Endothelial cell (in vitro differentiated cells): ENCODE measurements at places on chromosomes 3 and 15. TPM values are rescaled to one million over a fixed set of nuclear protein-coding genes. Genes with fewer than 3 reads are reported as not detected.

GRCh38 chr3:112873632-112874031, 27.0 kb upstream of the CD200R1L start:
- no peak for DNase-seq

- peak; percentile 70 for DNase-seq
Measured at GRCh38 chr3:44554626-44555592, at the start of gene ZKSCAN7. TSS of gene ZKSCAN7 (plus strand) at chr3:44555193. CDS start at chr3:44557048, 1,855 bp downstream.

Gene RTP3
- total RNA-seq: not detected

- DNase-seq: no peak
Measured at GRCh38 chr3:128427175-128427857, 39.4 kb downstream of the DNAJB8 start.

GRCh38 chr15:101004500-101004899, 85.3 kb downstream of the LRRK1 start:
- DNase-seq: no peak

GRCh38 chr15:47998619-47999019, 122.2 kb upstream of the SLC24A5 start:
- DNase-seq: no peak

DNA sequence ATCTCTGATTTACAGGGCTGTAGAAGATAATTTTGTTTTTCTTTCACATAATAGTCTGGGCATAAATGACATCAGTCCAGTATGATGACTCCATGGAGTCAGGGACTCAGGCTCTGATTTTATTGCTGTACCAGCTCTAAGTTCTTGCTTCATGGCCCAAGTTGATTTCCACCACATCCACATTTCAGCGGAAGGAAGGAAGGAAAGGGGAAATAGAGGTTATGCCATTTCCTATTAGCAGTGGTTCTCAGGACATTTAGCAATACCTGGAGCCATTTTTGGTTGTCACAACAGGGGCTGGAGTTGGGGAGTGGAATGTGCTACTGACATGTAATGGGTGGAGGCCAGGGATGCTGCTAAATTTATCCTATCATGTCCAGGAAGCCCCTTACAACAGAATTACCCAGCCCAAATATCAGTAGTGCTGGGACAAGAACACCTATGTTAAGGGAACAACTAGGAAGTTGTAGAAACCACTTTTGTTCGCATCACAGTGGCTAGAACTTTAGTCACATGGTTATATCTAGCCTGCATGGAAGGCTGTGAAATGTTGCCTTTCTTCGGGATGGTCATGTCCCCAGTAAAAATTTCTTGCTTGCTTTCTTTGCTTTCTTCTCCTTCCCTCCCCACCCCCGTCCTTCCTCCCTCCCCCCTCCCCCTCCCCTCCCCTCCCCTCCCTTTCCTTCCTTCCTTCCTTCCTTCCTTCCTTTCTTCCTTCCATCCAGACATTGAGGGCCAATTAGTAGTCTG, 42.1 kb downstream of the OXSR1 start:
- no peak for DNase-seq

DNA sequence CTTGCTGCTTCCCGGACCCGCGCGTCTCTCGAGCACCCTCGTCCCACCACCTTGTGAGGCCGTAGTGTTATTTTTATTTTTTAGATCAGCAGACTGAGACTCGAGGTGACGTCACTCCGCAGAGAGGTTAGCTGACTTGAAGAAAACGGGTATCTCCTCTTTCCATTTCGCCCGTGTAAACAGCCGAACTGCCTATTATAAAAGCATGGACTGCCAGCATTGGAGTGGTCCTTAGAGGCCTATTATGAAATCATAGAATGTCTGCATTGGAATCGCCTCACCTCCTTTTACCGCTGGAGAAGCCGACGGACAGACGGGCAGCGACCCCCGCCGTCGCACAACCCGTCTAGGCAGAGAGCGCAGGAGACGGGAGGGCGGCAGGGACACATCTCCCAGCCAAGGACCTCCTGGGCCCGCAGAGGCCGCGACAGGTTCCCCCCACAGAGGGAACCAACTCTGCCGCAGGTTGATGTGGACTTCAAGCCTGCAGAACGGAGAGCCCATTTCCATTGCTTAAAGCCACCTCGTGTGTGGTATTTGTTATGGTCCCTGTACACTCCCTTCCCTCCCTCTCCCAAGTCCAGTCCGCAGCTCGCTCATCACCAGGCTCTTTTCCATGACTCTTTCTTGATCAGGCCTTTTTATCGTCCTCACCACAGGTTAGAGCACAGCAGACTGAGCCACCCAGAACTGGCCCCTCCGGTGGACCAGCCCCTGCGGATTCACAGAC, 540 bp upstream of the PPP1R2 start:
- peak; percentile 19 for DNase-seq

- peak; percentile 79 for DNase-seq
Measured at GRCh38 chr3:14791343-14791945, 27.3 kb upstream of the FGD5 start.

Gene P2RY1
- 106 TPM for total RNA-seq

Gene VGLL3
- total RNA-seq: 0.36 TPM

- no peak for DNase-seq
Measured at GRCh38 chr3:153688301-153689120, 432.7 kb upstream of the ARHGEF26 start.

DNA sequence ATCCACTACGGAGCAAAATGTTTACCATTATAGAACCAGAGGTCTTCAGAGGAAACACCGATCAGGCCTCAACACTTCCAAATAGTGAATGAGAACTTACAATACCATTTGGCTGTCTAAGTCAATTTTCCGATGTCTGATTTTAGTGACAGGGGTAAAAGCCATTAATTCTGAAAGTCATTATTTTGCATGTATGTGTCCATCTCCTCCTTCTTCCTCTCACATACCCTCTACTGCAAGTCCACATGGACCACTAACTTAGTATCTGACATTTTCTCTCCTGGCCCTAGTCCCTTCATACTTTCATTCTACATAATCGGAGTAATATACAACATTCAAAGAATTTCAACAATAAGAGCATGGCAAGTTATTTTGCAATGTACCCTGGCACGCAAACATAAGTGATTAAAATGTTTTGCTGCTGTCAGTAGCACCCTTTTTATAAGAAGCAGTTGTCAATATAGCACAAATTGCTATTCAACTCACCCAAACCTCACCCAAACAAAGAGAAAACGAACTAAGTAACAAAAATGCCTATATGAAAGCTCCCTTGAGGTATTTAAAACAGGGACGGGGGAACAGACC, 1.9 kb downstream of the TOP2B start:
- DNase-seq: no peak

GRCh38 chr3:36688815-36689214, 75.5 kb downstream of the DCLK3 start:
- DNase-seq: no peak

GRCh38 chr3:151964743-151965142, 91.3 kb downstream of the SUCNR1 start:
- DNase-seq: no peak

Gene ISLR2
- total RNA-seq: 0.21 TPM

DNA sequence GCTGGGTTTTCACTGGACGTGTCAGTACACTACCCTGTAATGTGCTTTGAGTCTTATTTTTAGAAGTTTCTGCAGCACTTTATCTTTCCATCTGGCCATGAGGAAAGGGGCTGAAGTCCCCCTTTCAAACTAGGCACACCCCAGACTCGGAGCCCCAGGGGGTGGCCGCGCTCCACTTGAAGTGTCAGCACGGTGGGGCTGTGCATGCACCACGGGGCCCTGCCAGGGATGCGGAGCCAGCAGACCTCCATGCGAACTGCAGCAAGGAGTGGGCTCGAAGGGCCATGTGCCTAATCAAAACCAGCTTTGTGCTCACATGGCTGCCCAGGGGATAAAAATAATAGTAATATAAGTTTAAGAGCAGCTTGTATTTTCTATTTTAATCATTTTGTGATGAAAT, 100.9 kb upstream of the HACD2 start:
- DNase-seq: no peak

DNA sequence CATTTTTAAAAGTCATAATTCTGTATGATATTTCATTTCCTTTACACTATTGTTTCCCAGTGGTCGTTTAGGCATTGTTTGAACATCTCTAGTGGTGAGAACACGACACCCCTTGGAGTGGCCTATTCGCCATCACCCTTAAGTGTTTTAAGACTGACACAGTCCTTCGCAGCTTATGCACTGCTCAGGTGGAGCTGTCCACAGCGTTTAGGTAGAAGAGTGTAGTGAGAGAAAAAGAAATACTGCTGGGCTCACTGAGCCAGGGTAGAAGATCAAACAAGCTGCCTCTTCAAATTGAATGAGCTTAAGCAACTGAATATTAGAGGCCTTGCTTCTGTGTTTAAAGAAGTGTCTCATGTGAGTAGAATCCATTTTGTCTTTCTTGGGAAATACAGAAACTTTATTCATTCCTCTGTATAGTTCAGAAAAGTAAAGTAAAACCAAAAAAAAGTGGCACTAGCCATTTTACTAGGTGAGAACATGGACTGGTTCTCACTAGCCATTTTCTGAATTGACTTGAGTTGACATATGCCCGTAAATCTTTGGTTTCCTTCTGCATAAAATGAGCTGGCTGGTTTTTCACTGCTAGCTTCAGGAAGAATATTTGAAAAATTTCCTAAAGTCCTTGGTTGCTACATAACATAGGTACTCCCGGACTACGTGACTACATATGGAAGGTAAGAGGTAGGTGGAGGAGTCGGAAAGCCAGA, 155.9 kb downstream of the P3H2 start:
- DNase-seq: no peak

DNA sequence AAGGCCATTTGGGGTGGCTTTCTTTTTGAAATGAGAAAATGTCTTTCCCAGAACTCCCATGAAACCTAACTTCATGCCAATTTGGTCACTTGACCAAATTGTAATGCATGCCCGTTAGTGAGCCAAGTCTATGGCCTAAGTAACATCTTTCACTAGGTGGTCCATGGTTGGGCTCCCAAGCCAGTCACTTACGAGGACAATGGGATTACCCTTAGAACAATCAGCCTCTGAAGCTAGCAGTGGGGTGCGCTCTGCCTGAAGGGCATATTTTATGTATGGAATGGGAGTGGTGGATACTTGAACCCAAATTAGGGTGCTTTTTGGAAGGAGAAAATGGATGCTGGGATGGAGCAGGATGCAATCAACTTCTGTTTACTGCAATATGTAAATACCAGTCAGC, 127.4 kb upstream of the GOLIM4 start:
- no peak for DNase-seq

Gene CTXN2
- total RNA-seq: 0.18 TPM

DNA sequence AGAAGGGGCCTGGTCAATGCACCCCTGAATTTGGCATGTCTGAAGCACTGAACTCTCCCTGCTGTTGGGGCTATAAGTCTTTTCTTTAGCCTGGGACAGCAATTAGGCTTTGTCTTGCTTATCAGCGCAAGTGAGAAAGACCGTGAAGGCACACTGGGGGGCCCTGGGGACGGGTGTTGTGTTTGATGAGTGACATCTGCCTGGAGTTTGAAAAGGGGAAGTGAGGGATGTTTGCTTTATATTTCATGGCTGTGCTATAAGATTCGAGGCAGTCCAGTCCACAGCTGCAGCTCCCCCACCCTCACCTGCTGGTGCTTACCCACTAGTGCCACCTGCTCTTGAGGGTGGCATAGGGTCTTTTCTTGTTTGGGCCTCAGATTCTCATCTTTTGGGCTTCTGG, 44.8 kb downstream of the CEMIP start:
- no peak for DNase-seq

DNA sequence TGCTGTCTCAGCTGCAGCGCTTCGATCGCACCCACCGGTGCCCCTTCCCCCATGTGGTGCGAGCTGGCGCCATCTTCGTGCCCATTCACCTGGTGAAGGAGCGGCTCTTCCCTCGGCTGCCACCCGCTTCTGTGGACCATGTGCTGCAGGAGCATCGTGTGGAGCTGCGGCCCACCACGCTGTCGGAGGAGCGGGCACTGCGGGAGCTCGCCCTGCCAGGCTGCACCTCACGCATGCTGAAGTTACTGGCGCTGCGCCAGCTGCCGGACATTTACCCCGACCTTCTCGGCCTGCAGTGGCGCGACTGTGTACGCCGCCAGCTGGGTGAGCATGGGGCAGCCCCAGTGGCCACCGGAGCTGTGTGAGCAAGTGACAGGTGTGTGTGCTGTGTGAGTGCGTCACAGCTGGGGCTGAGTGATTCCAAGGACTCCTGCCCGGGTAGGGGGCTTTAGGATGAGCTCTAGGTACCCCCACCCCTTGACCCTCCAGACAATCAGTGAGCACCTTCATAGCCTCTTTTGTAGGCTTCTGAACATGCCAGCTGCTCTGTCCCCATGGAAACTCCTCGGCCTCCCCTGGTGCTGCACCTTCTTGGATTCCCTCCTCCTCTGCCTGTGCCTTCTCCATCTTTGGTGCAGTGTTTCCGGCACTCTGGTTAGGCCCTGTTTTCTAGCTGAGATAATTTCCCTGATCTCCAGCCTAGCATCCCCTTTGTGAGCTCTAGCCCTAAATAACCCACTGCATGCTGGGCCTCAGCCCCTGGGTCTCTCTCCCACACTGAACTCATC, 7.0 kb downstream of the C15orf39 start:
- no peak for DNase-seq

- DNase-seq: no peak
Measured at GRCh38 chr3:153043729-153044328, 118.2 kb upstream of the RAP2B start.

Gene AGTR1
- total RNA-seq: not detected

DNA sequence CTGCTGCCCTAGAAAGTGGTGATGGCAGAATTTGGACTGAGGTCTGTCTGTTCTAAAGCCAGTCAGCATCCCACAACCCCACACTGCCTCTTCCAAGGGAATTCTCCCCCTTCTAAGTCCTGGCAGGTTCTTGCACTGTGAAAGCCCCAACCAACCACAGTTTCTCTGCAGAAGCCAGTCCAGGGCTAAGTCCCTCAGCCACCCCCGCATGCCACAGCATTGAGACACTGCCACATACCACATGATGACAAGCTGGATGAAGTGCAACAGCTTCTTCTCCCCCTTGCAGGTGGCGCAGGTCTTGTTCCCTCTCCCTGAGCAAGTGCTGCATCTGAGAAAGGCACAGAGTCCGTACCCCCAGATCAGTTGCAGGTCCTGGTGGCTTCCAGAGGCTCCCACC, 18.6 kb downstream of the SSUH2 start:
- DNase-seq: no peak

DNA sequence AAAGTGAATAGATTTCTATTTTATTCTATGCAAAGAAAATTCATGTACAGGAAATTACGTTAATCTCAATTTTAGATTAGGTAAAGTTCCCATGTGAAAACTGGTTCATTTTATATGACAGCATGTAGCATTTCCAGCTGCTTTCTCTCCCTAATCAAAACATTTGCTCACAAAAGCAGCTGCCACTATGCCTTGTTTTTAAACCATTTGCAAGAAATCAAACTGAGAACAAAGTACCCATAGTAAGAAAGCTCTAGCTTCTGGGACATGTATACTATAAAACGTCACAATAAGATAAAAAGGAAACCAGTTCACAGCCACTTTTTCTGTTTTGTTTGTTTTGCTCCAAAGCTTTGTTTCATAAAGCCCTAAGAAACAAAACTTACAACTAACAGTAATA, 5.0 kb upstream of the CRYBG3 start:
- no peak for DNase-seq

GRCh38 chr3:186932281-186933181, 2.2 kb downstream of the ST6GAL1 start:
- peak; percentile 12 for DNase-seq

GRCh38 chr3:11818033-11818432, 28.7 kb downstream of the TAMM41 start:
- no peak for DNase-seq
